ENCODE measurements at places on chromosomes 1 and 21. TPM values are rescaled to one million over a fixed set of nuclear protein-coding genes. Genes with fewer than 3 reads are reported as not detected.
A peak's percentile ranks its signal among the peaks of the same experiment; 100 is the strongest.

DNA sequence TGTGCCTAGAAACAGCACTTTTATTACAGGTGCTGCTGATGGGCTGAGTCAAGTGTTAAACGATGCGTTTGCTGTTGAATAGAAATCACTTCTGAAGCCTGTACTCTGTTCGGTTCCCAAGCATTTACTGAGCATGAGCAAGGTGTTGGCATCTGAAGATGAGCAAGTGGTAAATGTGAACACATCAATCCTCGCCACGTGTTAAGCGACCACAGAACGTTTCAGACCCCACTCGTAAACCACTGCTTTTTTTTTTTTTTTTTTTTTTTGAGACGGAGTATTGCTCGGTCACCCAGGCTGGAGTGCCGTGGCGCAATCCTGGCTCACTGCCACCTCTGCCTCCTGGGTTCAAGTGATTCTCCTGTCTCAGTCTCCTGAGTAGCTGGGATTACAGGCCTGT lies 241.2 kb downstream of the SETD4 start:
- DNase-seq, result no peak

- peak; percentile 80 for DNase-seq
Observed at GRCh38 chr1:23369335-23370013, at the start of gene ZNF436. Gene ZNF436 (minus strand): TSS chr1:23369836. CDS start chr1:23368005, 1,831 bp downstream.

DNA sequence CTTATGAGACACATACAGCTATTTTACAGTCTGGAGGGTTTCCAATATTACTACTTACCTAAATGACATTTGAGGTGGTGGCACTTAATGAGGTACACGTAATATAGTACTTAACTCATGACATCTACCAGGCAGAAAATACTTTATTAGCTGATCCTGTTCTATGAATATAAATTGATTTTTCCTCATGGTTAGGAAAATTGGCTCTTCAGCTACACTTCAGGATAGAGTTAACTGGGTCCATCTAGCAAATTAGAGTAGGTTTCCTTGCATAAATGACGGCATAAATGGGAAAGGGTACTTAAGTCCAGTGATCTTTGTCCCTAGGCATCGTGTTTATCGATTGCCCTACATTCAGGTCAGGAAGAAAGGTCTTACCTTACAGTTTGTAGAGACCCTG lies 988.8 kb upstream of the TMPRSS15 start:
- DNase-seq, result no peak

GRCh38 chr1:26470878-26471497 lies 1.3 kb upstream of the HMGN2 start:
- no peak for DNase-seq

GRCh38 chr1:38568061-38568857 lies 291.3 kb downstream of the RRAGC start:
- no peak for DNase-seq

- DNase-seq, result no peak
Observed at GRCh38 chr1:32893198-32894018, 7.1 kb downstream of the HPCA start.

DNA sequence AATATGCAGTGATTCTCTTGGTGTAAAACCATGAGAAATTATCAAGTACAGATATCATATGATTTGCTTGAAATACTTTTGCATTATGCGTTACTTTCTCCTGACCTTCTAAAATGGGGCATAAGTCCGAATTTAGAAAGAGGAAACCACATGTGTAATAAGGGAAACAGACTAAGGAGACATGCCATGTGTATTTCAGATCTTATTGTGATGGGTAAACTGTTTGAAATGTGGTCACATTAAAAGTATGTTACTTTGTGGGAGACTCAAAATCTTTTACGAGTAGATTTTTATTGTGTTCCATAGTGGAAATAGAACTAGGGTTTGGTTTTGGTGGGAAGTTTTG lies 173.0 kb downstream of the NFIA start:
- DNase-seq, result no peak

DNA sequence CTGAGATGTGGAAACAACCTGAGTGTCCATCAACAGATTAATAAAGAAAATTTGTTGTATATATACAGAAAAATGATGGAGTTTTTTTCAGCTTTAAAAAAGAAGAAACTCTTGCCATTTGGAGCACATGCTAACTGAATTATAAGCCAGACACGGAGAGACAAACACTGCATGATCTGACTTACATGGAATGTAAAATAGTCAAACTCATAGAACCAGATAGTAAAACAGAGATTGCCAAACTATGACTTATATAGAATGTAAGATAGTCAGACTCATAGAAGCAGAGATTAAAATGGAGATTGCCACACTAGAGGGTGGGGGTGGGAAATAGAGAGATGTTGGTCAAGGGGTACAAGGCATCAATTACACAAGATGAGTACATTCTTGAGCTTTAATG lies 1786.6 kb downstream of the PLA2G4A start:
- no peak for DNase-seq

DNA sequence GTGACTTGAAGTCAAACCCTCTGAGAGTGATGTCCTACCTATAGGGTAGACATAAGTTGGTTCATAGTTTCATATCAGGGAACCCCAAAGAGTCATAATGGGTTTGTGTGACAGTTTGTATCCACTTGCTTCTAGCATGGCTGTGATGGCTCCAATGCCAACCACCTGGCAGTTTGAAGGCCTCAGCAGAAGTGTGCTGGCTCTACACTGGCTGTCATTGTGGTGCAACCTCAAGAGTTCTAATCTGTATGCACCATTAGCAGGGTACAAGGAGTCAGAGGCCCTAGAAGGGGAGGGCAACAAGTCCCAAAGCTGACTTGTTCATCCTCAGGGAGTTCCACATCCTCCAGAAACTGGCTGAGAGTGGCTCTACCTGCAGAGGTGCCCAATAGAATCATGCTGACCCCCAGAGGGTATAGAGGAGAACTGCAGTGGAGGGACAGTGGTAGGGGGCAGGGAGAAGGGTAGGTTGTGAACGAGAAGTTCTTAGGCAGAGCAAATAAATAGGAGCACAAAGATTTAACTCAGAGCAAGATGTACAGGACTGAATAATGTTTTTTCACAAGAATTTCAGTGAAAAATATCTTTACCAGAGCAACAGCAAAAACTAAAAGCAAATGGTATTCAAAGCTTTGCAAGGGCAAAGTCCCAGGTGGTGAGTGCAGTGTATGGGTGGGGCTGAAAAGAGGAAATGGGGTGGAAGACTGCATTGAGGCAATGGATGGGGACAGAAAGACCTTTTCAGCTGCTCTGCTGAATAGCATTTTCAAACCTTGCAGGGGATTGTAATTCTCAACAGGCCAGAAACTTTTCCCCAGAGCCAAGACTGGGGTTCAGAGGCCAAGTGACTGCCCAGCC lies 3.2 kb downstream of the FCRL2 start:
- no peak for DNase-seq

DNA sequence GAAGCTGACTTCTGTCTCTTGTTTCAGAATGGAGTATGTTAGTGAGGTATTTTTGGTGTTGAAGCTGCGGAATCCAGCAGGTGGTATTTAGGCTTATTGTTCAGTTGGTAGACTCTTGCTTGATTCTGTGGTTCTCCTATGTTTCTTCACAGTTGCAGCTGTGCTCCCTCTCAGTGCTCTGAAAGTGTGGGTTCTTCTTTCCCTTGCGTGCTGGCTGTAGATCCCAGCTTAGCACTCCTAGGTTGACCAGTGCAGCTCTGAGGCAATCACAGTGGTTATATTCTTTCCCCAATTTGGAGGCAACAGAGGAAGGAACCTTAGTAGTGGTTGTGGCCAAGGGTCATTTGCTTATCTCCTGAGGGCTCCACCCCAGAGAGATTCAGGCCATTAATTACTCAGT lies 269.2 kb upstream of the NRIP1 start:
- no peak for DNase-seq

DNA sequence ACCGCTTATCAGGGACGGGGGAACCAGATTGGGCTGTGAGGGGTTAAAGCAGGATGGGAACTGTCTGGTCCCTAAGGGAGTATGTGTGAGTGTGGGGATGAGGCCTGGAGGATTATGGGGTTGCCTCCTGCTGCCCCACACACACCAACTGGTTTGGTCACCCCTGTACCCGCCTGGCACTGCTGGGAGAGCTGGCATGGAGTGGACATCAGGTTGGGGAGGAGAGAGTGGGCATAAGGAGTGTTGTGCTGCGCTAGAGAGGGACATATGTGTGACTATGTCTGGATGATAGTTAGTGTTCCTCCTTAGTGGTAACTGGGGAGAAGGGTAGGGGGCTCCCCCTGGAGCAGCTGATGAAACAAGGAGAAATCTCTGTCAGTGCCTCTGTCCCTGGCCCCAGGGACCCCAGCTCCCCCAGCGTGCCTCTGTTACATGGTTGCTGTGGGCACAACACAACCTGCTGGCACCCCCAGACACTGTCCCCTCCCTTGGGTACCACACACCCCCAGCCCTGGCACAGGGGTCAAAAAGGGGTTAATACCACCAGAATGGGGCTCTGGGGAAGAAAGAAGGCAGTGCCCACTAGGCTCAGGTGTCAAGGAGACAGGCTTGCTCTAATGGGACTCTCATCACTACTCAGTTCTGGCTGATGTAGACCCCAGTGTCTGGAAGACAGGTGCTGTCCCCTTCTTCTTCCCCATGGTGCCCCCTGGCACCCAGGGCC lies 1.9 kb downstream of the ZBTB7B start:
- DNase-seq, result no peak

DNA sequence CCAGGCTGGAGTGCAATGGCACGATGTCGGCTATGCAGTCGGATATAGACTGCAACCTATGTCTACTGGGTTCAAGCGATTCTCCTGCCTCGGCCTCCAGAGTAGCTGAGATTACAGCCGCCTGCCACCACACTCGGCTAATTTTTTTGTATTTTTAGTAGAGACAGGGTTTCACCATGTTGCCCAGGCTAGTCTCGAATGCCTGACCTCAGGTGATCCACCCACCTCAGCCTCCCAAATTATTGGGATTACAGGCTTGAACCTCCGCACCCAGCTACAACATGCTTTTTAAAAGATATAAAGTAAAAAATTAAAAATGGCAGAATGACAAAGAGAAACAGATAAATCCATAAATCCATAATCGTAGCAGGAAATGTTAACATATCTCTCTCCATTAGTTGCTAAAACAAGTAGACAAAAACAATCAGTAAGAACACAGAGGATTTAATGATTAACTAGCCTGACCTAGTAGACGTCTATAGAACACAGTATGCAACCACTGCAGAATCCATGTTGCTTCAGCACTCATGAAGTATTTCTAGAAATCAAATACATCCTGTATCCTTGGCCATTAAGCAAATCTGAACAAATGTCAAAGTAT lies 59.9 kb upstream of the SPOCD1 start:
- DNase-seq, result no peak

DNA sequence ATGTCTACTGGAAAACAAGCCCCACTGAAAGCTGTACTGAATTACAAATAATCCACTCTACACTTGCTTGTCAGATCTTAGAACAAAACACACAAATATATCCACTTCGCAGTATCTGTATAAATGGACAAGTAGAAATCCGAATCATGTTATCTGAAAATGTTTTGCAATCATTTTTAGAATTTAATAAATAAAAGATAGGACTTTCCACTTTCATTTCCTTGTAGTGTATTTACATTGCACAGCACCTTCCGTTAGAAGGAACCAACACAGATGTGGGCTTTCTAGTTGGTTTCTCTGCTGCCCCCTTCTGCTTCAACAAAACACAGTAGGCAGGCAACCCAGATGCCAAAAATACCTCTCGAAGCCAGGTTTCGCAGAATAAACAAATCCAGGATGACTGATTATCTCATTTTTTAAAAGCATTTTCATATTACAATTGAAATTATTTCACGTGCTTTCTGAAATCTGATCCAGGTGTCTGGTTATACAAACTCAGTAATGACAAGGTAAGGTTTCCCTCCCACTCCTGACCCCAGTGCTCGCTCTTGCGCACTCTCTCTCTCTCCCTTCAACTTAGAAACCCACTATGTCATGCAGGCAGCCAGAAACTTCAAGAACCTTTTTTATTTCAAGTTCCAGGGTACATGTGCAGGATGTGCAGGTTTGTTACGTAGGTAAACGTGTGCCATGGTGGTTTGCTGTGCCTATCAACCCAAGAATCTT lies 389.9 kb downstream of the SMYD3 start:
- peak; percentile 41 for DNase-seq

GRCh38 chr1:3072391-3073185 lies 3.6 kb downstream of the PRDM16 start:
- DNase-seq, result no peak

DNA sequence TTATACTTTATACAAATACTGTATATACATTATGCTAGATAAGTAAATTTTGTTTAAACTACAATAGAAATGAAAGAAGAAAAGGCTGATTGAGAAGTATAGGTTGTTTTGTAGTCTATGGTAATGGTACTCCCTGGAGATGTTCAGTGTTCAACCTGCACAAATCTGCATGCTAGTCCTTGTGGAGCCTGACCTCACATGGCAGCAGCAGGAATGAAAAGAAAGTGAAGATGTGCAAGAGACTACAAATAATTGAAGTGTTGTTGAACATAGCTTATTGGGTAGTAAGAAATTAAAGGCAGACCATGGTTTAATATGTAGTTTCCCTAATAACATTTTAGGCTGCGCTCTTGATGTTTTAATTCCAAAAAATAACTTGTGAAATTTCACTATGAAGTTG lies 201.2 kb downstream of the TGFB2 start:
- no peak for DNase-seq

- no peak for DNase-seq
Observed at GRCh38 chr1:59007820-59008598, 224.2 kb upstream of the JUN start.

GRCh38 chr1:64242895-64243756 lies 39.7 kb downstream of the UBE2U start:
- no peak for DNase-seq

GRCh38 chr1:153231363-153231762 lies 14.0 kb downstream of the PRR9 start:
- no peak for DNase-seq

DNA sequence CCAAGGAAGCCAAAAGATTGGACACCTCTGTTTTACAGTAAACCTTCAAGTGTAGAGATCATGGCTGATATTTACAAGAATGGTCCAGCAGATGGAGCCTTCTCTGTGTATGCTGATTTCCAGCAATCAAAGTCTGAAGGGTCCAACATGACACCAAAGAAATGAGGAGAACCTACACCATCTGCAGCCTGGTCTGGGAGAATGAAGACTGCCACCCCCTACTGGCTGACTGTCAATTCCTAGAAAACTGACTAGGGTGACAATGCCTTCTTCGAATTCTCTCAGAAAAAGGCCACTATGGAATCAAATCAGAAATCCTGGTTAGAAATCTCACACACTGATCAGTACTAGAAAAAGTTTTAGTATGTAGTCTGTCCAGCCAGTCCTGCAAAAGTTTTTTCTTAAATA lies 83.3 kb downstream of the CDC42BPA start:
- no peak for DNase-seq

DNA sequence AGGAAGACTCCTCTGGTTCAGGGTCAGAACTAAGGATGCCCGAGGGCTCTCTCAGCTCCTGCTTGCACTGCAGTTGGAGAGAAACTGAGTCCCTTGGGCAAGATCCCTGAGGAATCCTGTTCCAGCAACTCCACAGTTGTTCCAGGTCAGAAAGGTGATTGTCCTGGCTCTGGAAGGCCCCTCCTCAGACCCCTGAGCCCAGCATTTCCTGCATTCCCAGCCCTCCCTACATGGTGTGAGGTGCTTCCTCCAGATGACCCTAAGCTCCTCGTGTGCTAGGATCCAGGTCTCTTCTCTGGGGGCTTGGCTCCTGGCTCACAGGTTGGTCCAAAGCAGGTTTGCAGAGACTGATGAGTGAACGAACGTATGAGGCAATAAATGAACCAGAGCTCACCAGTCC lies 11.5 kb downstream of the LDLRAD1 start:
- DNase-seq, result no peak

Gene OR14K1
- polyA plus RNA-seq, result not detected

Gene SPATC1L
- 6.5 TPM for polyA plus RNA-seq

Gene ETV3L
- polyA plus RNA-seq, result not detected

Gene SH2D2A
- polyA plus RNA-seq, result 0.92 TPM

Gene ACTL8
- not detected for polyA plus RNA-seq

Gene DIO1
- polyA plus RNA-seq, result 9.8 TPM
